ENCODE measurements at places on chromosomes 3 and 15.

DNA sequence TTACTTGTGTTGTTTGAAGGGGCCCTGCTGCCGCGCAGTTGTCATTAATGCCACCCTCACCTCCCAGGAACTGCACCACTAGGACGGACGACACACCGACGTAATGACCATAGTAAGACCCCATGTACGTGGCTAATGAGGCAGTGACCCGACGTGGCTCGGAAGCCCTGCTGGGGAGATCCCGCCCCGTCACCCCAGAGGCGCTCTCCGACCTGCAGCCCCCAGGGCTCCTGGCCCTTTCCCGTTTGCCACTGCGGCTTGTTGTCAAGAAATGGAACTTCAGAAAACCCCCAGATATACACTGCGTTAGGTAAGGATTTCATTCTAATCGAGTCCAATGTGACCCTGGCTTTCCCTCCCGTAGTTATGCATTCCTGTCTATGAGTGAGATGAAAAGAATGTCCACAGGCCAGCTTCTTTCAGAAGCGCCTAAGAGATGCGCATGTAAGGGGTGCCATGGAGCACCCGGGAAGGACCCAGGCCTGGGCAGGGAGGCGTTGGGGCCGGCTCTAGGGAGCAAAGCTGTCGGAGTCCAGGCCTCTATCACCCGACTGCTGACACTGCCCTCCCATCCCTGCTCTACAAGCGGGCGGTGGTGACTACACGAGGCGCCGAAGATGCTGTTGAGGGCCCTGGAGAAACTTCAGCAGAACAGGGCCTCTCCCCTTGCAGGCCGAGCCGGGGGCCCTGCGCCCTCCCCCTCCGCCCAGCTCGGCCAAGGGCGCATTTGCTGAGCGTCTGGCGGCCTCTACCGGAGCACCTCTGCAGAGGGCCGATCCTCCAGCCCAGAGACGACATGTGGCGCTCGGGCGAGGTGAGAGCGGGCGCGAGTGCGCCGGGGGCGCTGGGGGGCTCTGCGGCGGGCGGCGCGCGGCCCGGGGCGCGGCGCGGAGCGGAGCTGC lies at the start of gene GABRA5:
Gene GABRA5, plus strand, starts transcription at position 765 of the 902 bp plus-strand sequence. CDS start 2,187 bp downstream, outside the sequence.
- DNase-seq, result no peak

DNA sequence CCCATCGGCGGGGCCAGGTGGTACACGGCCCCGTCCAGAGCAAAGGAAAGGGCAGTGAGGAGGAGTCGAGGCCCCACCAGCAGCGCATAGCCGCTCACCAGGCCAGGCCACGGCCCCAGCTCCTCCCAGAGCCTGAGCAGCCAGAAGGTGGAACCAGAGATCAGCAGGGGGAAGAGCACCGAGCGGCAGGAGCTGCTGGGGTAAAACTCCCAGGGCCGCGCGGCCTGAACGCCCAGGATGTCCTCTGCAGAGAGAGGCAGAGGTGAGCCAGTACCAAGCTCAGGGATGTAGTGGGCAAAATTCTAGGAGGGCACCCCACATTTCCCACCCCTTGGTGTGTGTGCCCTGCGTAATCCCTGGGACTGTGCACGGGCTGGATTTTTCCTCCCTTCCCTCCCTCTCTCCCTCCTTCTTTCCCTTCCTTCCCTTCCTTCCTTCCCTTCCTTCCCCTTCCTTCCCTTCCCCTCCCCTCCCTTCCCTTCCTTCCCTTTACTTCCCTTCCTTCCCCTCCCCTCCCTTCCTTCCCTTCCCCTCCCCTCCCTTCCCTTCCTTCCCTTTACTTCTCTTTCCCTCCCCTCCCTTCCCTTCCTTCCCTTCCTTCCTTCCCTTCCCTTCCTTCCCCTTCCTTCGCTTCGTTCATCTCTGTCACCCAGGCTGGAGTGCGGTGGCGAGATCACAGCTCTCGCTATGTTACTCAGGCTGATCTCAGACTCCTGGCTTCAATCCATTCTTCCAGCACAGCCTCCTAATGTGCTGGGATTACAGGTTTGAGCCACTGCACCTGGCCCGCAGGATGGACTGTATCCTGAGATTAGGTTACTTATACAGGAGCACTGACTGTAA lies 6.3 kb upstream of the NCBP2 start:
- DNase-seq, result no peak

GRCh38 chr3:81516042-81516441 lies 245.4 kb downstream of the GBE1 start:
- no peak for DNase-seq

DNA sequence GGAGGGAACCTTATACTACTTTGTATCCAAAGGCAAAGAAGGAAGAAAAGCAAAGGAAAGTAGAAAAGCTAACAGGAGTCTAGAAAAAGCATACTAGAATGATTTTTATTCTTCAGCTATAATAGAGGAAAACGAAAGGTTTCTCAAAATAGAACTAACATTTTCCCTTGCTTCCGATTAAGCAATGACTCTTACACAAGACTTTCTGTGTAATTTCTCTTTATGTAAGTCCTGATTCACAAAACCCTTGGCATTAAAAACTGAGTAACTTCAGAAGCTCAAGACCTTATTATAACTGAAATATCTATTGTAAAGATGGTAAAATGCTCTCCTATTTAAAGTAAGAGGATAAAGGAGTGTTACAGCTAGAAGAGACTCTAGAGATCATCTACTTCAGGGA lies 97.4 kb downstream of the DTWD1 start:
- DNase-seq, result peak; percentile 37

GRCh38 chr3:107240183-107241091 lies 136.8 kb upstream of the CCDC54 start:
- no peak for DNase-seq

GRCh38 chr3:72696815-72697214 lies 151.4 kb downstream of the SHQ1 start:
- no peak for DNase-seq

DNA sequence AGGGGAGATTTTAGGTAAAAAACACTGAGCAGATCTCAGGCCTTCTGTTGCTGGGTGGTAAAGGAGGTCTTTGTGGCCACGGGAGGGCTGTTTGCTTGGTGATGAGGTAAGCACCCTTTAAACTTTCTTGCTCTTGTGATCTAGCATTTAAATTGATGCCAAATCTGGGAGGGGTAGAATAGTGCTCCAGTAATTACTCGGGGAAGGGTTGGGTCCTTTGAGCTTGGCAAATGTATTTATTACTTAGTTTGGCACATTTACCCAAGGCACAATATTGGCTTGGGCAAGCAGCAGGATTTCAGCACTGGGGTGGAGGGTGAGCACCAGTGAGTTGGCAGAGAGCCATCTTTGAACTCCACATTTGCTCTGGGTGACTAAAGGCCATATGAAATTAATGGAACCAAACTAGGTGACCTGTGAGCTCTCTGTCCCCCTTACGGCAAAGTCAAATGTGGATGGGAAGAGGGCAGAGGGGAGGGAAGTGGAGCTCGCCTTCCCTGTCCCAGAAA lies 185.9 kb upstream of the ONECUT1 start:
- no peak for DNase-seq

DNA sequence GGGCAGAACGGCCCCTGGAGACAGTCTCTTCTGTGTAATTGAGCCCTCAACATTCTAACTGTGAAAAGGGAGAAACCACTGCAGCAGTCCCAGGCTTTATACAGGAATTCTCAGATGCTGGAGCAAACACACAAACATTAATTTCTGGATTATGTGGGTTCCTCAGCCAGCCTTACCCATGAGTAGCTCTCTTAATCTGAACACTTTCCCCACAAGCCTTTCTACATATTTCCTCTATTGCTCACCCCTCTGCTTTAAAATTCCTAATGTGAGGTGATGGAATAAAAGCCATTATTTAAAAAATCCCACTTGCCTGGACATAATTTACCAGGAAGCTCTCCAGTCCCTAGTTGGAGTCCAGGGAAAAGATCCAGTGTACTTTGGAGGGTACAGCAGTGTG lies 139.0 kb downstream of the CTNNB1 start:
- DNase-seq, result no peak
